ENCODE measurements at places on chromosomes 3 and 15.
A peak's percentile ranks its signal among the peaks of the same experiment; 100 is the strongest.

- DNase-seq, result peak; percentile 29
Observed at GRCh38 chr15:91302588-91303439, 202.8 kb downstream of the SV2B start.

DNA sequence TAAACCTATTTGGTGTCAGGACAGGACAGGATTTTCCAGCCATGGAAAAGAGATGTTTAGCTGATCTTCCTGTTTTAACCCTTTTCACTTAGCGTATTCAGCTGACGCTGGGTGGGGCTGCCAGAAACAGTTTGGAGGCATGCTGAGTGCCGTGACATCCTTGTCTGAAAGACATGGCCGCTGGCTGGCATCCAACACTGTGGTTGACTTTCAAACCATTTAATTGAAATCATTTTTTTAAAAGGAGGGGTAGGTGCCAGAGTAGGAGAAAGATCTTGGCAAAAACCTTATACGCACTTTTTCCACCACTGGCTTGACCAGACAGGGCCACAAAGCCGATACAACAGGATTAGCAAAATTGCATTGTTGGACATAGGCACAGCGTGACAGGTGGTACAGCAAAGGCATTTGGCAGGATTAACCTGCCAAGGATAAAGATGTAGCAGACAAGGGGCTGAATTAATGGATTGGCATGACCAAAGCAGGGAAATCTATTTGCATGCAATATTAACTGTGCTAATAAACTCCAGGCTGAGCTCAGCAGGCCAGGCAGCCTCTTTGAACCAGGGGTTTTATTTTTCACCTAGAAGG is 131.8 kb upstream of the TOPAZ1 start:
- no peak for DNase-seq

- no peak for DNase-seq
Observed at GRCh38 chr3:128806588-128806987, 72.8 kb upstream of the ACAD9 start.

DNA sequence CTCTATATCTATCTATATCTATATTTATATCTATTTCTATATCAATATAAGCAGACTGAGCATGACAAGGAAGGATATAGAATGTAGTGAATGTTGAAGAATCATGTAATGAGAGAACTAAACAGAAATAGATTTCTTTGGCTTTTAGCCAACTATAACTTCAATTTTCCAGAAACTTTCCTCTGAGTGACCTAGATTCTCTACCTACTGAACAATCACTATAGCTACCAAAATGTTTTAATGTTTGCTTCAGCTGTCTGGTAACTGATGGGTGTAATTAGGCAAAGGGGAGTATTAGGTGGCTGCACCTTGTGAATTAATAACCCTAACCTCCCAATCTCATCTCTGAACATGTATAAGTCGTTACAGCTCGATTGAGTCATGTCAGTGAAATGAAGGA is 76.4 kb upstream of the ROBO1 start:
- no peak for DNase-seq

GRCh38 chr3:111929484-111929883 is 49.3 kb upstream of the ABHD10 start:
- DNase-seq, result no peak

- DNase-seq, result no peak
Observed at GRCh38 chr3:165748094-165748493, 89.1 kb downstream of the BCHE start.

GRCh38 chr3:3825035-3825434 is 25.8 kb downstream of the LRRN1 start:
- no peak for DNase-seq

GRCh38 chr15:54298396-54298795 is 320.2 kb downstream of the UNC13C start:
- DNase-seq, result no peak

GRCh38 chr3:98602078-98602678 is 8.8 kb upstream of the CPOX start:
- no peak for DNase-seq

DNA sequence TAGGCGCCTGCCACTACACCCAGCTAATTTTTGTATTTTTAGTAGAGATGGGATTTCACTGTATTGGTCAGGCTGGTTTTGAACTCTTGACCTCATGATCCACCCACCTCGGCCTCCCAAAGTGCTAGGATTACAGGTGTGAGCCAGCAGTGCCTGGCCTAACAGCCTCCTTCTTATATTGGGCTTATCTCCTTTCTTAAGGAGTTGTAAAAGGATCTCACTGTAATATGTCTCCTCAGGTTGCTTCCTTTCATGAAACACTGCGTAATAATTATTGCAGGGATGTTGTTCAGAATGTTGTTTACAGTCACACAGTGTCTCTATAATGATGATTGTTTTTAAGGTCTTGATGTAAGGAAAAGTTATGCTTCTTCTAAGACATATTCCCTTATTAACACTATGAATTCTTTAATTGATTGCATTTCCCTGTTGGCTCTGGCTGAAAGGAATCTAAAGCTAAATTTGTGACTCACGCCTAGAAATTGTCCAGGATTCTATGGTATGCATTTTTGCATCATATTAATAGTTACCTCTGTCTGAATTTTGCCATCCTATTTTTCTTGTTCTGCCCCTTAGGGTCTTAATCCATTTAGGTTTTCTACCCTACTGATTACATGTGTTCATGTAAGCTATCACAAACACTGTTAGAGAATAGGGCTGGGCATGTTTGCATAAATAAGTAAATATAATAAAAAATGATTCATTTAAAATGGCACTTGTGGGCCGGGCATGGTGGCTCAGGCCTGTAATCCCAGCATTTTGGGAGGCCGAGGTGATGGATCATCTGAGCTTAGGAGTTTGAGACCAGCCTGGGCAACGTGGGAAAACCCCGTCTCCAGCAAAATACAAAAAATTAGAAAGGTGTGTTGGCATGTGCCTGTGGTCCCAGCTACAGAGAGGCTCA is 24.5 kb upstream of the RNF111 start:
- no peak for DNase-seq

- DNase-seq, result no peak
Observed at GRCh38 chr3:196365736-196366135, 27.5 kb upstream of the TM4SF19 start.

- DNase-seq, result no peak
Observed at GRCh38 chr3:146476094-146476740, 6.9 kb upstream of the PLSCR2 start.

DNA sequence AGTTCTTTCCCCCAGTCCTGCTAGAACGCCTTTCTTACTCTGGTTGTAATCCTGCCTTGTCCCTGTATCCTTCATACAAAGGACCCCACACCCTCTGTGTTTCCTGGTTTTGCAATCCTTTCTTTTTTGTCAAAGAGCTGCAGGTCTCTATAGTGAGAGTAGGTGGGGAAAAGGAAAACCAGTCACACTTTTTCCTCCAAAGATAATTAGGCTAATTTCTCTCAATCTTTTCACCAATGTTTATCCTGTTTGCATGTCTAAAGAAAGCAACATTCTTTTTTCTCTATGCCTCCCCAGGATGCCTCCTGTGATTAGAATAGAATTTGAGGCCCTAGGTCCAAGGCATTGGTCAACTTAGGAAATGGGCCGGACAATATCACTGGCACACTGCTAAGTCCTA is 25.4 kb downstream of the SEMA6D start:
- DNase-seq, result no peak

- DNase-seq, result no peak
Observed at GRCh38 chr15:65663521-65663920, 41.8 kb downstream of the SLC24A1 start.

Measured in T-helper 2 cell (primary cell).